ENCODE measurements at places on chromosomes 6 and 20. TPM values are rescaled to one million over a fixed set of nuclear protein-coding genes. Genes with fewer than 3 reads are reported as not detected.

The KIAA0408 gene
- total RNA-seq = 1.4 TPM

DNA sequence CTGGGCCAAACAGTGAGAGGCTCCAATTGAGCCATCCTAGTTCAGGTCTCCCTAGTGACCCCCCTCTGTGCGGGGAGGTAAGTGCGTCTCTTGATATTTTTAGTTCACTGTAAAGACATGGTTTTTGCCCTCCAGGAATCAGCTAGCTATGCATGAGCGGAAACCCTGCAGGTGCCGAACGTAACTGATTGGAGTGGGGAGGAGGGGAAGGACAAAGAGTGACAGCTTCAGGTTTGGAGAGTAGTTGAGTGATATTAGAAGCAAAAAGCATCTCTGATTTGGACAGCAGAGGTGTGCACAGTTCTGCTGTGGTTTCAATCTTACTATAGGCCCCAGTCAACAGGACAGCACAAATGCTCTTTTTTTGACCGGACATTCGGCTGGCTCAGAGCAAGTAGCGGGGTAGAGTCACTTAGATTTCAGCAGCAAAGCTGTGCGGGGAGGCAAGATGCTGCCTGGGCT lies 31.8 kb downstream of the TBC1D7 start:
- no peaks in the 10 kb centered on the region for H3K4me1 ChIP-seq
- no peak overlapping the region for H3K27ac ChIP-seq
- peaks cover 25% of the 10 kb centered on the region for H3K36me3 ChIP-seq
- DNase-seq = no peak
- no peaks in the 10 kb centered on the region for H3K27me3 ChIP-seq

DNA sequence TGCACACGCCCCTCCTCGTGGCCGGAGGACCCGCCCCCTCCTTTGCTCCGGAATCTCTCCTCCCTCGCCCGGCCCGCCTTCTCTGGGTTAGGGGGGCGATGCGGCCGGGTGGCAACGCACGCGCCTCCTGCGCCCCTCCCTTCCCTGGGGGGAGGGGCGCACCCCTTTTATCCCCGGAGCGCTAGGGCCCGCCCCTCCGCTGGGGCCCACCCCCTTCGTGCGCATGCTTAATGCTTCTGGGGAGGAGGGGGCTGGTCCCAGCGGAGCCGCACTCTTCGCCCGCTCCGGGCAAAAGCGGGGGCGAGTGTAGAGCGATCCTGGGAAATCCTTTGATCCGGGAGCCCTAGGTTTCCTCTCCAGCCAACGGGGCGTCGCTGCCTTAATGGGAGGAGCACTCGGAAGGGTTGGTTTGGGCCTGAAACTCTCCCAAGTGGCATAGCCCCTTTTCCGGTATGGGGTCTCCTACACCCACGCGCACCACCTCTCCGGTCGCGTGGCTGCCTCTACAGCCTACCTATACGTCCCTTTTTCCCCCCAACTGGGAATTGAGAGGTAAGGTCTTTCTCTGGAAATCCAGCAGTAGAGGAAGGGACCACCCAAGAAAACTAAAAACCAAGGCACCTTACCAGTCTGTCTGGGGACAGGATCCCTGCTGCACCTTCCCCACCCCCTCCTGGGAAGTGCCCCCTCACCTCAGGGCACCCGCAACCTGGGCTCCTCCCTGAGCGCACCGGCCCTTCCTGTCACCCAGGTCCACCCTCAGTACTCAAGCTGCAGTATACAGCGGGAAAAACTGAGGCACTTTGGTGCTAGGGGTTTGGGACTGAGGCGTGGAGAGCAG lies 2.1 kb downstream of the SOX12 start:
- H3K4me3 ChIP-seq = peak overlapping the region; percentile 89
- H3K4me1 ChIP-seq = peaks cover 23% of the 10 kb centered on the region
- peaks cover 2% of the 10 kb centered on the region for H3K36me3 ChIP-seq
- peak overlapping the region; percentile 91 for H3K27ac ChIP-seq
- peaks cover 1% of the 10 kb centered on the region for H3K27me3 ChIP-seq

DNA sequence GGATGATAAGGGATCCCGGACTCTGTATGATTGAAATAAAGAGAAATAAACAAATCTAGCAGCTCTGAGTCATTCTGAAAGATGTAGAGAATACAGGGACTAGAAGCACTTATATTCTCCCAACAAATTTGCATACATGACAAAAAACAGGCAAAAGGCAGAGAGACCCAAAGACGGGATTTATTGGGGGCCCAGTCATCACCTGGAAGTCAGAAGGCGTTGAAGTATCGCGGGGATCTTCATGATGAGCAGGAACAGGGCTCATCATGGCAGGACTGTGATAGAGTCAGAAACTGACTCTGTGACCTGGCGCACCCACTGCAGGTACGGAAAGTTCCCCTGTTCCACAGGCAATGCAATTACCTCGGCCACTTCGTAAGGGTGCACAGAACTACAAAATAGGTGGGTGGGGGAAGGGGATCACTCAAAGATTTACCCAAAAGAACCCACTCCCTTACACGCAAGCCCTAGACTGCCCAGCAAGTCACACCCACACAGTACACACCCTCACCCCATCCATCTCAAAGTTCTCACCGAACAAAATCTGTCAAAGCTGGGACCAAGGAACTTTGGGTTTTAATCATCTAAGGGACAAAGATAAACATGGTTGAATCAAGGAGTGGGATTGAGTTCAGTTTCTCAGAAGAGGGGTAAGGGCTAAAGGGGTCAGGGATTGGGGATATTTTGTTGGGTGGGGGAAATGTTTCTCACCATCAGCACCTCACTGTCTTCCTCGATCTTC lies 1.4 kb downstream of the CUTA start:
- peak overlapping the region; percentile 99 for H3K27ac ChIP-seq
- H3K27me3 ChIP-seq = no peaks in the 10 kb centered on the region
- peaks cover 8% of the 10 kb centered on the region for H3K36me3 ChIP-seq
- DNase-seq = no peak

DNA sequence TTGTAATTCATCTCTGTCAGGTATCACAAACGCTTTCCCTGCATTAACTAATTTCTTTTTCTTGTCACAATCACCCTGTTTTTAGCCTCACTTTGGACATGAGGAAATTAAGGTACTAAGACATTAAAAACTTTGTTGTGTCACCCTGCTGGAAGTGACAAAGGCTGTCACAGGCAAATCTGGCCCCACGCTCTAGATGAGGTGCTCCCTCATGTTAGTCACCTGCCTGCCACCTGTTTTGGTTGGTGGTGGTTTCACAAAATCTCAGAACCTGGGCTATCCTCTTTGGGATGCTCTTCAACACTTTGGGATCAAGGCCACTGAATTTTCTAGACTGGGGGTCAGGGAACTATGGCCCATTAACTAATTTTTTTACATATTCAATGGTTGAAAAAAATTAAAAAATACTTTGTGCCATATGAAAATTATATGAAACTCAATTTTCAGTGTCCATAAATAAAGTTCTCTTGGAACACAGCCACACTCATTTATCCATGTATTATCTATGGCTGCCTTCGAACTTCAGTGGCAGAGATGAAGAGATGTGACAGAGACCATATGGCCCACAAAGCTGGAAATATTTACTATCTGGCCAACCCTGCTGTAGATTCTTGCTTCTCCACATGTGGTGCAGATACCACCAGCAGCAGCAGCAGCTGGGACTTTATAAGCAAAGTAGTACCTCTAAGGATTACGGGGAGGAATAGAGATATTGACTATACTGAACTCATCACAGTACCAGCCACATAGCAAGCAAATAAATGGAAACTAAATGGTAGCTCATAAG lies 16.1 kb upstream of the TNFAIP3 start:
- H3K4me1 ChIP-seq = no peaks in the 10 kb centered on the region
- H3K36me3 ChIP-seq = no peaks in the 10 kb centered on the region
- no peaks in the 10 kb centered on the region for H3K27me3 ChIP-seq
- DNase-seq = no peak
- no peak overlapping the region for H3K27ac ChIP-seq

The C6orf141 gene
- 12.3 TPM for total RNA-seq

The HMGCLL1 gene
- total RNA-seq = 0.96 TPM

The ZSCAN23 gene
- total RNA-seq = 22.6 TPM

GRCh38 chr20:34876406-34877282 lies at the start of gene ACSS2:
Gene ACSS2 (plus strand): TSS chr20:34876612. CDS start chr20:34876646, 34 bp downstream.
- DNase-seq = peak; percentile 98
- H3K4me3 ChIP-seq = peak within 1 kb of the TSS; percentile 95
- peaks cover 3% of the 10 kb centered on the region for H3K36me3 ChIP-seq
- peaks cover 32% of the 10 kb centered on the region for H3K27me3 ChIP-seq

DNA sequence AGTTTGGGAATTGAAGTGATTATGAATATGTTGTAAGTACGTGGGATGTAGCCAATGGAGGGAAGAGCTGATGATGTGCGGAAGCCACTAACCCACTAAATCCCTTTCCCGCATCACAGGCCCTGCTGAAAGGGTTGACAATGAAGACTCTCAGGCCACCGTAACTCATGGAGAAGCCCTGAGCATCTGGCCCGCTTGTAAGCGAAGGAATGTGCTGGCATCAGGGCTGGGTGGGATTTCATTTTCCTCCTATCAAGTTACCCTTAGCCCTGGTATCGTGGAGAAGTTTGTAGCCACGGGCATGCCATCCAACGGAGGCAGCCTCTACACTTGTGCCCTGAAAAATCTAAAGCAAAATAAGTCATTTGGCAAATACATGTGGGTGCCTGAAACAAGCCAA lies 355.0 kb downstream of the CDH26 start:
- H3K27ac ChIP-seq = no peak overlapping the region
- no peak overlapping the region for H3K4me3 ChIP-seq
- no peaks in the 10 kb centered on the region for H3K4me1 ChIP-seq
- peaks cover 22% of the 10 kb centered on the region for H3K27me3 ChIP-seq
- no peaks in the 10 kb centered on the region for H3K36me3 ChIP-seq

- no peaks in the 10 kb centered on the region for H3K27me3 ChIP-seq
- peaks cover 23% of the 10 kb centered on the region for H3K36me3 ChIP-seq
These were observed 122.1 kb upstream of the TRAF3IP2 start for GRCh38 chr6:111727802-111728201.

GRCh38 chr20:44664131-44664530 lies 12.6 kb upstream of the ADA start:
- no peak for DNase-seq
- no peaks in the 10 kb centered on the region for H3K4me1 ChIP-seq
- H3K36me3 ChIP-seq = no peaks in the 10 kb centered on the region
- no peak overlapping the region for H3K27ac ChIP-seq
- H3K27me3 ChIP-seq = peaks cover 8% of the 10 kb centered on the region

- H3K27ac ChIP-seq = no peak overlapping the region
- peaks cover 14% of the 10 kb centered on the region for H3K36me3 ChIP-seq
- no peaks in the 10 kb centered on the region for H3K27me3 ChIP-seq
- no peaks in the 10 kb centered on the region for H3K4me1 ChIP-seq
These were observed 107.3 kb downstream of the IRF4 start for GRCh38 chr6:498795-499231.

The CALHM4 gene
- not detected for total RNA-seq

The SAYSD1 gene
- total RNA-seq = 19.7 TPM

The C6orf163 gene
- 5.7 TPM for total RNA-seq

DNA sequence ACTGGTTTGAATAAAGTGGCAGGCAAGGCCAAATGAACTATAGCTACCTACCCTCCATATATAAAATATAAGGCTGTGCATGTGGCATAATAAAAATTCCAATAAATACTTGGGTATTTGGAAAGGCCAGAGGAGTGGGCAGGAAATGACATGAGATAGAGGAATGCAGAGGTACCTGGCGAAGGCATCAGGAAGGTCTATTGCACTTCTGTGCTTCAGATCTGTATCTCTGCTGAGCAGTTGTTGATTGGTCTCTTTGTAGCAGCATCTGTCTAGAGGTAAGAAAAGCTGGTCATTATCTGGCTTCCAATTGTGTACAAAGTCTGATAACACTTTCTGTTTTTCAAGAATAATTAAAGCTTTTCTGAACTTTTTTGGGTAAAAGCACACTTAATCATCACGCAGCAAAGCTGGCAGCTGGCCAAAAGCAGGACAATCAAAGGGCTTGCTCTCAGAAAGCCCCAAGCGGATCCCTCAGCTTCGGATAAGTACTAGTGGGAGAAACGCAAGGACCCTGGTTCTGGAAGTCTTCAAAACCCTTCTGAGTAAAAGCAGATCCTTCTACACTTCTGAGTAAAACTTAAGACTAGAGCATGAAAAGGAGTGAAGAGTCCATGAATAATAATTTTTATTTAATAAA lies 120.1 kb upstream of the TCF21 start:
- no peak overlapping the region for H3K4me3 ChIP-seq
- no peaks in the 10 kb centered on the region for H3K36me3 ChIP-seq
- H3K27ac ChIP-seq = no peak overlapping the region
- H3K27me3 ChIP-seq = peaks cover 9% of the 10 kb centered on the region
- H3K4me1 ChIP-seq = peaks cover 7% of the 10 kb centered on the region

DNA sequence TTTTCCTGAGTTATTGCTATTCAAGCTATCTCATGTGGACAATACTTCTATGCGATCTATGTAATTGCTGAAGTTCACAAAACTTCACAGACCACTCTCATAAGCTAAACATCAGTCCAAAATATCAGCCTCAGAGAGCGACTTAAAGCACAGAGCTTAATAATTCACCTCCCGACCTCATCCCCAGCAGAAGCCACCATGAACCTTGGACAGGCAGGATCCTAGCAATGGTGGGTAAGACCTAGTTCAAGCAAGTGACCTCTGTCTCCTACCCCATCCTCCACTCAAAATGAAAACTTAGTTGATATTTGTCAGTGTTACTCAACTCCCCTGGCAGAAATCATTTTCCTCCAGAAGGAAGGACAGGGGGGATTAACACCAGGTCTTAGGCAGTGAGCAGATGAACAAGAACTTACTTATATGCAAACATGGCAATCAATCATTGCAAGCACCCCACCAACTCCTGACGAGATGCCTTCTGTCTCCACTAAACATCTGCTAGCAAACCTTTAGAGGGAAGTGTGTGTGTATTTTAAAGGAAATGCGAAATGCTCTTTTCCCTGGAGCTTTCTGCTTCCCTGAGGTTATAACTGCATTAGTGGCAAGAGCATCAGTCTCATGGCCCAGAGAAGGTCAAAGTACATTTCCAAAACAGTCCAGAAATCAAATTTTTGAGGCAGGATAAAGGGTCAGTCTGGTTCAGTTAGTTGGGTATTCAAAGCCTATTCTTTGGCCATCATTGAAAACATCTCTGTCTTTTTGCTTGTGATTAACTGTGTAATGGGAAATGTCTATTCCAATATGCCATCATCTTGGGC lies 90.0 kb downstream of the SLC22A23 start:
- no peak overlapping the region for H3K27ac ChIP-seq
- no peaks in the 10 kb centered on the region for H3K27me3 ChIP-seq
- H3K4me1 ChIP-seq = peaks cover 27% of the 10 kb centered on the region
- no peaks in the 10 kb centered on the region for H3K36me3 ChIP-seq

The BPIFB1 gene
- not detected for total RNA-seq

GRCh38 chr6:137931849-137932465 lies 64.9 kb downstream of the TNFAIP3 start:
- H3K36me3 ChIP-seq = no peaks in the 10 kb centered on the region
- H3K4me1 ChIP-seq = no peaks in the 10 kb centered on the region
- H3K4me3 ChIP-seq = no peak overlapping the region

Measured in progenitor cell of endocrine pancreas (in vitro differentiated cells).